Gastrocnemius medialis (tissue), 4 donors: ENCODE measurements at places on chromosomes 5 and 9. TPM values are rescaled to one million over a fixed set of nuclear protein-coding genes. Genes with fewer than 3 reads are reported as not detected.

DNA sequence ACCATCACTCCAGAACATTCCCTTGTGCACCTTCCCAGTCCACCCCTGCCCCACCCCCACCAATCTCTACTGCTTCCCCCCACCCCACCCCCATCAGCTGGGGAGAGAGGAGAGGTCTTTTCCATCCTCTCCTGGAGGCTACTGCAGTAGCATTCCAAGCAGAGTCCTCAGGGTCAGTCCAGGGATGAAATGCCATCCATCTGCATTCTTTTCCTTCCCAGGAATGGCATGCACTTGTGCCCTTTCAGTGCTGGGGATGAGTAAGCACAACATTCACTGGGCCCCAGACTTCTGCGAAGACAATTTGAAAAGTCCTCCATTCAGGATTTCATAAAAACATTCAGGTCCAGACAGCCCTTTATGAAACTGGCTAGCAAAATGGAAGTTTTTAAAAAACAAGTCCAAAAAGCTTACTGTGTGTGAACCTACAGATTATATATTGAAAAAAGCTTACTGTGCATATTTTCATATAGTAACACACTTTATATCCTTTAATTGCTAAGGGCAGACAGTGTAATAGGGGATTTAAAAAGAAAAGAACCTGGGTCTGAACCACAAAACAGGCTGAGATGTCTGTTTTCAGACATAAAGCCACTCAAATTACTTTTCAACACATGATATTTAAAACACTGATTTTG lies 50.0 kb upstream of the GOLPH3 start:
- DNase-seq = no peak

- no peak for DNase-seq
Observed at GRCh38 chr9:100428871-100429654, 2.1 kb downstream of the MSANTD3 start.

DNA sequence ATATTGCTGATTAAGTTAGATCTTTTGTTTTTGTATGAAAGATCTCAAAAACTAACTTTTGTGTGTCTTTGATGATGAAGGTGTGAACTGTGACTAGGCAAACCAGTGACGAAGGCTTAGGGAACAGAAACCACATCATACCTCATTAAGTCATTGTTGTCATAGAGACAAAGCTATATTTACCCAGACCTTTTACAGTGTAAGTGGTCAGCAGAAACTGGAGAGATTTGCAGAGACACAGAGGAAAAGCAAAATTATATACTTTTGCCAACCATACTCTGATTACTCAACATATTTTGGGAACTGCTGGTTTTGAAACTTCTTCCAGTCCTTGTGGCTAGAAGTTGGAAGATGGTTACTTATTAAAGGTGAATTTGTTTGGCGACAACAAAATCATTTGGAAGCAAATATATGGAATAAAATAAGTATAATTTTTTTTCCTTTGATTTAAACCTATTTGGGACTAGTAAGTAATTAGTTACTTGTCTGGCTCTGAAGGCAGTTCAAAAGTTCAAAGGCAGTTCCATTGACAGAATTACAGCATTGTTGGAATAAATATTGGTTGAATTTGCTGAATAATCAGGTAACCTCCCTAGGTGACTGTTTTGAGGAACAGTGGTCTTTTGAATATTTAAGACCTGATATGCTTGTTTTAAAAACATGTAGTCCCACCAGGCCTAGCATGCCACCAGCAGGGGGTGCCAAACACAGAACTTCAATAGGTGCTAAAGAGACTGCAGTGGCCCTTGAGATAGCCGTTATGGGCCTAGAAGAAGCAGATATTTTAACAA lies 103.8 kb downstream of the RPS23 start:
- no peak for DNase-seq

DNA sequence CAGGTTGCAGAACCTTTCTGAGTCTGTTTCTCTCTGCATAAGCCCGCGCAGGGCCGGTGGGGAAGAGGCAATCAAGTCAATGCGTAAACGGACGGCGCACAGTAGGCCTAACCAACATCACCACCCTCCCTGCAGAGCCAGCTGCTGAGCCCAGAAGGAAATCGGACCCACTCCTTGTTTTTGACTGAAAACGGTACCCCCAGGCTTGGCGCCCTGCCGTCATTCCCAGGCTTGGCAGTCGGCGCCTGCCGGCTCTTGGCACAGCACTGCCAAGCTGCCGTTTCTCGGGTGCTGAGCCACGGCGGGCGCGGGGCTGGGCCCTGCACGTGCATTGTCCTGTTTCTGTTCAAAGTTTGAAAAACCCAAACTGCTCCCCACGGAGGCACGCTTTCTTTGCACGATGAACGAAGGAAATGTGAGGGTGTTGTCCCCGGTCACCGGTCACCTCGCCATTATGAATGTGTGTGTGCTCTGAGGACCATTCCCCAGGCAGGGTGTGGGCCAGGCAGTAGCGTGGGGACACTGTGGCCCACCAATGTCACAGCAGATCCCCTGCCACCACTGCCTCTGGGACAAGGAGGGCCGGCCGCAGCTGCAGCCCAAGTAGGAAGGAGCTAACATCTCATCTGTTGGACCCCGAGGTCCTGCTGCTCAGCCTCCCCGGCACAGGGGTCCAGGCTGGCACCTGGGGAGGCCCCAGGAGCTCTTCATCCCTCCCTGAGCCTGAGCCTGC lies 20.1 kb downstream of the FIBCD1 start:
- DNase-seq = no peak

DNA sequence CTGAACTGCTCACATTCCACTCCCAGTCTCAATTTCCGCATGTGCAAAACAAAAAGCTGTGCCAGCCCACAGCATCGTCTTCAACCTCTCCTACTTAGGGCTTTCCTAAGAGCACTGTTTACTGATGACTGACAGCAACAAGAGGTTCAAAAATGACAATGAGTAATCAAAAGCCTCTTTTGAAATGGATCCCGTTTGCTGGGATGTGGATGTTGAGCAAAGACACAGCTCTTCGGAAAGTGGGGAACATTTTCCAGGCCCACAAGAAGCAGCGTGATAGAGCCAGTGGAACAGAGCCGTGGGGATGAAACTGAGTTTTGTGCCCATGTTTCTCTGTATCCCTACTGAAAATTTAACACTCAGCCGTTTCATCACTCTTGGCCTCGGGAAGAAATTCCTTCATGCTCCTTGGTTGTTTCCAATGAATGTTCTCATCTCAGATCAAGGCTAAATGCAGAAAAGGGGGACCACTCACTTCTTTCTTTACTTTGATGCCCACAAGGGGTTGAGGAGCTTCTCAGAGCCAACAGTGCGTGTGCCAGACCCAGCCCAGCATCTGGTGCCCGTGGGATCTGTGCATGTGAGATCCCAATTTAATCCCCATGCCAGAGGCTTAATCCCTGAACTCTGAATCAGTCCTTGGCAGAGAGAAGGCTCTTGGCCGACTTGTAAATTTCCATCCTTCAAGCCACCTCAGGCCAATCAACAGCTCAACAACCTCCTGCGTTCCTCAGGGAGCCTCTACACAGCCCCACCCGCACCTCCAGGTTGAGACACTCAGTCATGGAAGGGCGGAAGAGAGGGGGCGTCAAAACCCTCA lies 230.2 kb upstream of the DAPK1 start:
- DNase-seq = peak; percentile 30

DNA sequence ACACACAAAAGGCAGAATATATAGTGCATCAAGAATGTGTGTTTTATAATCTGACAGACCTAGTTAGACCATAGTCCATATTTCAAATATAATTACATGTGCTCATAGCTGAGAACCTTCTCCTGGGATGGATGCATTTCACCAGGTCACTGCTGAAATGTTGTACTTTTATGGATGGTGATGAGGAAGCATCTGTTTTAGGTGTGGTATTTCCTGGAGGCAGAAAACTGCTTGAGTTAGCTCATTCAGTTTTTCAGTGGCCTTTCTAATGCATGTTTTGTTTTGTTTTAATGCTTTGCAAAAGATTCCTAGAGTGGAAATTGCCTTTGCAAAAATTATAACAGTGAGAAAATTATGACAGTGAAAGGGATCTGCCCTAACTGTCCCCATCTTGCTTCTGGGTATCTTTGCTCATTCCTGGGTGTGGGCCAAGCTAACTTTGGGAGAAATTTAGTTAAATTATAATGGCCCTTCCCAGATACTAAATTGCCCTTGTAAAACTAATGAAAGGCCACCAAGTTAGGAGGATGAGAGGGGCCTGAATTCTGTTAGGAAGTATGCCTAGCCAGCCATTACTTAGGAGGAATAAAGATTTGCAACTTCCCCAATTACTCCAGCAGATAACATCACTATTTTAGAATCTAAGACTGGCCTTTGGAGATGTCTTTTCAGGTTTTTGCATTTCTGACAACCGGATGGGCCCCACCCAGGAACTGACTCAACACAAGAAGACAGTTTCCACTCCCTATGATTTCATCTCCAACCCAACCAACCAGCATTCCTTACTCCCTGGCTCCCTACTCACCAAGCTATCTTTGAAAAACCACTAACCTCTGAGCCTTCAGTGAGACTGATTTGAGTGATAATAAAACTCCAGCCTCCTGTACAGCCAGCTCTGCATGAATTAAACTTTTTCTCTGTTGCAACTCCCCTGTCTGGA lies 7.0 kb upstream of the IL12B start:
- DNase-seq = no peak

DNA sequence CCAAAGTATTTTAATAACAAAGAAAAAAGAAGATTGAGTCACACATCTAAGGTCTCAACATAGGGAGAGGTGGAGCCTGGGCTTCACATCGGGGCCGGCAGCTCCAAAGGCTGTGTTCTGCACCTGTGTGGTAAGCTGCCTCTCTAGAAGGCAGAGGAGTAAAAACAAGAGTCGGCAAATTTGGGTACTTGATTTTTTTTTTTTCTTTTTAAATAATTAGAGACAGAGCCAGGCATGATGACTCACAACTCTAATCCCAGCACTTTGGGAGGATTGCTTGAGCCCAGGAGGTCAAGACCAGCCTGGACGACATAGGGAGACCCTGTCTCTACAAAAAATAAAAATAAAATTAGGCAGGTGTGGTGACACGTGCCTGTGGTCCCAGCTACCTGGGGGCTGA lies 4.7 kb downstream of the URM1 start:
- no peak for DNase-seq

DNA sequence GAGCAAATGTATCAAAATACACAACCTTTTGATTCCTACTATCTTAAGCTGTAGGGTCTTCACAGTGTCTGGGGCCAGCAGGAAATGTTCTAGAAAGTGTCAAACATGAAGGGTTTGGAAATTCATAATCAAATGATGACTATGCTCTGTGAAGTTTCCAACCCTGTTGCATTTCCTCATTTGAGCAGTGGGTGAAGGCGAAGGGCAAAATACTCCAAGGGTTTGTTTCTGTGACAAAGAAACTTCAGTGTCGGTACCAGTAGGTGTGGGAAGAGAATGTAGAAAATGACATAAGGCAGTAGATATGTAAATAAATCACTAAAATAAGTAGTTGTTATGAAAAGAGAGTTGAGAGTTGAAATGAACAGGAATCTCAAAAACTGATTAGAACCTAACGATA lies 576 bp downstream of the ALDOB start:
- no peak for DNase-seq

DNA sequence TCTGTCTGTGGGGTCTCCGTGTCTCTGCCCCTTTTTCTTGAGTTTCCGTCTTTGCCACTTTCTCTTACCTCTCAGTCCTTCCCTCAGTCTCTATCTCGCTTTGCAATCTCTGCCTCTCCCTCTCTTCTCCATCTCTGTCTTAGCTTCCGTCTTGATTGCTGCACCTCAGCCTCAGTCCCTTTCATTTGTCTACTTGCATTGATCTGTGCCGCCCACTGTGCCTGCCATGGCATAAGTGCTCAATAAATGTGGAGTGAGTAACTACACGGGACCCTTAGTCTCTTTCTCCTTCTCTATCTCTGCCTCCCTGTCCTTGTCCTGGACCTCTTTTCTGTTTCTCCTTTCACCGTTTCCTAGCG lies 6.6 kb downstream of the PCDHGC5 start:
- no peak for DNase-seq

GRCh38 chr5:6194906-6195612 lies 183.3 kb downstream of the MED10 start:
- DNase-seq = no peak

- DNase-seq = peak; percentile 31
Observed at GRCh38 chr9:79572608-79573411, 1.0 kb downstream of the TLE4 start.

DNA sequence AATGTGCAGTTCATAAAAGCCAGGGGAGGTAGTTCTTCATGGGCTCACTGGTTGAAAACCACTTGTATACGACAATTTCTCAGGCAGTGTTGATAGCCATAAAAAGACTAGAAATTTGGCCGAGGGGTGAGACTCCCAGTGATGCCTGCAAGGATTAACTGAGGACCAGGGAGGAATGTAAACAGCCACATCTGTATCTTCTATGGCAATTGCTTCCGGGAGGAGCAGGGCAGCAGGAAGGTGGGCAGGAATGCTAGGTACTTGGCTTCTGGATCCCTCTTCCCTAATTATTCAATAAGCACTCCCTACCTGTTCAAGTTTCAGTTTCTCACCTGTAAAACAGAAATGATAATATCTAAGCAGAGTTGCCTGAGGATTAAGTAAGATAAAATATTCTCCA lies 45.4 kb downstream of the TMEM232 start:
- no peak for DNase-seq

GRCh38 chr5:60148366-60148765 lies 254.8 kb upstream of the PDE4D start:
- DNase-seq = no peak

GRCh38 chr9:34151398-34151797 lies 24.9 kb upstream of the DCAF12 start:
- DNase-seq = no peak

The MTRR gene
- 48.9 TPM for total RNA-seq

The GFI1B gene
- not detected for total RNA-seq

The GNA14 gene
- total RNA-seq = not detected

The FOXI1 gene
- not detected for total RNA-seq

The LECT2 gene
- total RNA-seq = not detected

The MYORG gene
- total RNA-seq = 8.6 TPM

The ABCA2 gene
- total RNA-seq = 14.1 TPM

The QRFP gene
- total RNA-seq = not detected

The C9orf153 gene
- total RNA-seq = 0.17 TPM

The EHMT1 gene
- 50.5 TPM for total RNA-seq
